CD4-positive, CD25-positive, alpha-beta regulatory T cell (primary cell): ENCODE measurements at places on chromosomes 4 and X. TPM values are rescaled to one million over a fixed set of nuclear protein-coding genes. Genes with fewer than 3 reads are reported as not detected.

- H3K27me3 ChIP-seq, result no peaks in the 10 kb centered on the region
- H3K36me3 ChIP-seq, result no peaks in the 10 kb centered on the region
- no peaks in the 10 kb centered on the region for H3K4me1 ChIP-seq
- no peak overlapping the region for H3K27ac ChIP-seq
- DNase-seq, result no peak
These were observed 32.0 kb downstream of the F8 start for GRCh38 chrX:154990496-154990895.

Gene TMEM35A
- total RNA-seq, result not detected

Gene PDCL2
- total RNA-seq, result not detected

GRCh38 chr4:138438608-138439007 lies 196.5 kb upstream of the SLC7A11 start:
- no peak for DNase-seq
- H3K36me3 ChIP-seq, result no peaks in the 10 kb centered on the region
- no peaks in the 10 kb centered on the region for H3K4me1 ChIP-seq
- no peaks in the 10 kb centered on the region for H3K27me3 ChIP-seq

Gene TCEAL3
- total RNA-seq, result 4.8 TPM

DNA sequence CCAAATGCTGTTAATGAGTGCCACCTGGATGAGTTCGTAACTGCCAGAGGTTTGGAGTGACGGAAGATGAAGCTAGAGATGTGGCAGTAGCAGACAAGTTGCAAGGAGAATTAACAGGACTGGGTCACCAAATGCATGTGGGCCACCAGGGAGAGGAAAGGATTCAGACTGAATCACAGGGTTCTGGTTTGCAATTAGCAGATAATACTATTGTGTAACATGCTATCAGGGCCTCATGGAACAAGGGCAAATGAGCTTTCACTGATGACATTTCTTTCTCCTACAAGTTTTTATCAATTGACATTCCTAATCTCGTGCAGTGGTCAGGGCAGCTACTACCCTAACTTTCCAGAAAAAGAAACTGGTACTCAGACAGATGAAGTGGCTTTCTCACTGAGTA lies 21.4 kb downstream of the GAB3 start:
- H3K27ac ChIP-seq, result no peak overlapping the region
- H3K27me3 ChIP-seq, result no peaks in the 10 kb centered on the region
- H3K36me3 ChIP-seq, result no peaks in the 10 kb centered on the region
- H3K4me1 ChIP-seq, result peaks cover 13% of the 10 kb centered on the region
- no peak for DNase-seq
- no peak overlapping the region for H3K4me3 ChIP-seq

DNA sequence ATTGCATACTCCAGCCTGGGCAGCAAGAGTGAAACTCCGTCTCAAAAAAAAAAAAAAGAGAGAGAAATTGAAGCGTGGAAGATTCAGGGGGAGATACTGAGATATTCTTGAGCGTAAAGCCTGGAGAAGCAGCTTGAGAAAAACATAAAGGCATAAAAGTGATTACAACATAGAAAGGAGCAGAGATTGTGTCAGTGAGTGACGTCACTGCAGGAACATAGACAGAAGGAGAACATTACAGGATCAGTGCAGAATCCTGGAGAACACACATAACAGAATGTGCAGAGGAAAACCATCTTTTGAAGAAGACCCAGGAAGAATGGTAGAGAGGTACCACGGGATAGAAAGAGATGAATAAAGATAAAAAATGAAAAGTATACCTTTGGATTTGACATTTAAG lies 147.0 kb downstream of the APBB2 start:
- H3K36me3 ChIP-seq, result no peaks in the 10 kb centered on the region
- H3K27me3 ChIP-seq, result no peaks in the 10 kb centered on the region
- H3K4me3 ChIP-seq, result no peak overlapping the region
- H3K4me1 ChIP-seq, result no peaks in the 10 kb centered on the region
- no peak for DNase-seq

- no peak for DNase-seq
- H3K4me1 ChIP-seq, result no peaks in the 10 kb centered on the region
- H3K27ac ChIP-seq, result no peak overlapping the region
These were observed 75.0 kb downstream of the MAMLD1 start for GRCh38 chrX:150438165-150438564.

Gene DCX
- total RNA-seq, result not detected

DNA sequence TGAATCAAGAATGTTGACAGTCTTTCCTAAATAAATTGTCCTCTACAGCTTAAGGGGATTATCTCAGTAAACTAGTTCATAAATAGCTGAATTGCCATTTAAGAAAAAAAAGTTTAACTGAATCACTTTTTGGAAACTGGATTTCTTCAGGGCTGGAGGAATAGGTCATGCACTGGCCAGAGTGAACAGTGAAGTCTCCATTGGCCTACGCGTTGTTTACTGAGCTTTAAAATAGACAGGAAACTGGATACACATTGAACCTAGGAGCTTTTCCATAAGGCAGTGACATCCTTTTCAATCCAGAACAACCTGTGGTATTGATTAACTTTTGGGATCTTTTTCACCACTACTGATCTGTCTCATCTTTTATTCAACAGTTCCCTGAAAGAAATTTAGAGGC lies 58.0 kb downstream of the COL4A6 start:
- H3K4me1 ChIP-seq, result no peaks in the 10 kb centered on the region
- DNase-seq, result no peak
- no peak overlapping the region for H3K4me3 ChIP-seq
- no peaks in the 10 kb centered on the region for H3K27me3 ChIP-seq
- H3K27ac ChIP-seq, result no peak overlapping the region
- no peaks in the 10 kb centered on the region for H3K36me3 ChIP-seq

GRCh38 chr4:185589067-185589836 lies 53.9 kb upstream of the PDLIM3 start:
- no peak for DNase-seq
- no peaks in the 10 kb centered on the region for H3K36me3 ChIP-seq
- peaks cover 6% of the 10 kb centered on the region for H3K4me1 ChIP-seq
- H3K4me3 ChIP-seq, result no peak overlapping the region

Gene TRO
- total RNA-seq, result 0.47 TPM

- no peaks in the 10 kb centered on the region for H3K27me3 ChIP-seq
- no peak overlapping the region for H3K27ac ChIP-seq
- DNase-seq, result no peak
- H3K4me1 ChIP-seq, result no peaks in the 10 kb centered on the region
- no peaks in the 10 kb centered on the region for H3K36me3 ChIP-seq
These were observed 8.2 kb upstream of the TMA16 start for GRCh38 chr4:163486321-163486720.

Gene SASH3
- 117 TPM for total RNA-seq

DNA sequence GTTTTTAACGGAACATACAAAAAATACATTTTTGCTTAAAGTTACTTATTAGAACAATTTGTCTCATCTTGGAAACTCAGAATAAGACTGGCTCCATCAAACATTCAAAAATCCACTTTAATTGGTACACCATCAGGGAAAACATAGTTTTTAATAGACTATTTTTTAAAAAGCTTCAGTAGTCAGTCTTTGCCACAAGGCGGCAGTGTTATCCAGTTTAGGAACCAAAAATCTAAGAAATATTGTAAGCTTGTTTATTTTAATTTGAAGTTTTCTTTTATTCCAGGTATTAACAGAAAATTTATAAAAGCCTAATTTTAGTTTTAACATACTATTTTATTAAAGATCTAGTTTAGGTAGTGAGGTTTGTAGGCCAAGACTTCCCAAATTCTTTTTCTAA lies 107.7 kb downstream of the APOOL start:
- H3K4me3 ChIP-seq, result no peak overlapping the region
- H3K27ac ChIP-seq, result no peak overlapping the region
- DNase-seq, result peak; percentile 20
- H3K36me3 ChIP-seq, result no peaks in the 10 kb centered on the region
- no peaks in the 10 kb centered on the region for H3K4me1 ChIP-seq
- H3K27me3 ChIP-seq, result no peaks in the 10 kb centered on the region
